ENCODE measurements at places on chromosomes 6 and 20.

DNA sequence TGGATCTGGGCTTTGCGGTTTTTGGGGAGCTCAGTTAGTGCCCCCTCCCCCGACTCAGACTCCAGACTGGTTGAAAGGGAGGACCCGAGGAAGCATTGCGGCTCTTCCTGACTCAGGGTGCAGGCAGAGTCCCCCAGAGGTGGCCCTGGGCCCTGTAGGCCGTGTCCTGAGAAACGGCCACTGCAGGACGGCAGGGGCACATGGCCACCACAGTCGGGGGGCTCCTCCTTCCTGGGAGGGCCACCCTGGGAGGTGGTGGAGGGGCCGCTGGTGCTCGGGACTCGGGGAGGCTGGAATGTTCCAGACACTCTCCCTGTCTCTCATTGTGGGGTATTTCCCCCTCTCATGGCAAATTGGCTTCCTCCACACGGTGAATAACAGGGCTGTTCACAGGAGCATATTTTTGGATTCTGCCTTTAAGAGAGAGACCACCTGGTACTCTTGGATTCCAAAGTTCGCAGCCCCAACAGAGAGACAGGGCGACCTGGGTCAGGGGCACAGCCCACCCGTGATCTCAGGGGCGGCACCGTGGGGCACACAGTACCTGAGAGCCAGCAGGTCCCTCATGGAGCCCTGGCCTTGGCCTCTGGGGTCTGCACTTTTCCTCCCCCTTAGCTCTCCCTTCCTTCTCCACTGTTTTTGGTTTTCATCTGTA, 35.7 kb downstream of the FRMD1 start:
- DNase-seq = no peak

DNA sequence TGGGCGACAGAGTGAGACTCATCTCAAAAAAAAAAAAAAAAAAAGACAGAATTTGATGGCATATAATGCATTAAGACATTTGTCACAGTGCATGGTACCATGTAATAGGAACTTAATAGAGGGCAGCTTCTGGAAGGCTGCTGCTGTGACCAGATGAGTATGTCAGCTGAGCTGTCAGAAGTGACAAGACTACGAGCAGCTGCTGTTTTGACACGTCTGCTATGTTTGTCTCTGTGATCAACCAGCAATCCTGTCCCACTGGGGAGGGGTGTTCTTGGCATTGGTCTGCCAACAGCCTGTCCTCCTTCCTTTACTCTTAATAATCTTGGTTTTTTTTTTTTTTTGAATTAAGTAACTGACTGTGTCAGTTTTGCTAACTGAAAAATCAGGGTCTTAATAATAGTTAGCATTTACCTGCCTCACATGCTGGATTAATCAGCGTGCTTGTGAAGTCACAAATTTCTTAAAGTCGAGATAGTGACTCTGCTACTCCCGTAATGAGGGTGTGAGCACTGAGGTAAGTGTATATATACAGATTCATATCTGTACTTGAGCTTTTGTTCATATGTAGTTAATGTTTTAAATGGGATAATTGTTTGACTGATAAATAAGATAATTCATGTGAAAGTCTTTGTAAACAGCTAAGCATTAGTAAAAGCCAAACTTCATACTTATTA, 152.4 kb downstream of the BMP2 start:
- DNase-seq = no peak

DNA sequence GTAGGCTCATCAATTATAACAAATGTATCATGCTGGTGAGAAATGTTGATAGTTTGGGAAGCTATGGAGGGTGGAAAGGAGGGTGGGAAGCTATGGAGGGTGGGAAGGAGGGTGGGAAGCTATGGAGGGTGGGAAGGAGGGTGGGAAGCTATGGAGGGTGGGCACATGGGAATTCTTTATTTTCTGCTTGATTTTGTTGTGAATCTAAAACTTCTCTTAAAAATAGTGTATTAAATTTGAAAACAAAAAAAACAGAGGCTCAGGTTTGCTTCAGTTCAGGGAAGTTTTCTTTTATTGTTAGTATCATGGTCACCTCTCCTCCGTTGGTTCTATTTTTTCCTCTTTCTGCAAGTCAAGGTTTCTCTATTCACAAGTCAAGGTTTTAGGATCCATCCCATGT, 106.4 kb downstream of the SOD2 start:
- DNase-seq = no peak

DNA sequence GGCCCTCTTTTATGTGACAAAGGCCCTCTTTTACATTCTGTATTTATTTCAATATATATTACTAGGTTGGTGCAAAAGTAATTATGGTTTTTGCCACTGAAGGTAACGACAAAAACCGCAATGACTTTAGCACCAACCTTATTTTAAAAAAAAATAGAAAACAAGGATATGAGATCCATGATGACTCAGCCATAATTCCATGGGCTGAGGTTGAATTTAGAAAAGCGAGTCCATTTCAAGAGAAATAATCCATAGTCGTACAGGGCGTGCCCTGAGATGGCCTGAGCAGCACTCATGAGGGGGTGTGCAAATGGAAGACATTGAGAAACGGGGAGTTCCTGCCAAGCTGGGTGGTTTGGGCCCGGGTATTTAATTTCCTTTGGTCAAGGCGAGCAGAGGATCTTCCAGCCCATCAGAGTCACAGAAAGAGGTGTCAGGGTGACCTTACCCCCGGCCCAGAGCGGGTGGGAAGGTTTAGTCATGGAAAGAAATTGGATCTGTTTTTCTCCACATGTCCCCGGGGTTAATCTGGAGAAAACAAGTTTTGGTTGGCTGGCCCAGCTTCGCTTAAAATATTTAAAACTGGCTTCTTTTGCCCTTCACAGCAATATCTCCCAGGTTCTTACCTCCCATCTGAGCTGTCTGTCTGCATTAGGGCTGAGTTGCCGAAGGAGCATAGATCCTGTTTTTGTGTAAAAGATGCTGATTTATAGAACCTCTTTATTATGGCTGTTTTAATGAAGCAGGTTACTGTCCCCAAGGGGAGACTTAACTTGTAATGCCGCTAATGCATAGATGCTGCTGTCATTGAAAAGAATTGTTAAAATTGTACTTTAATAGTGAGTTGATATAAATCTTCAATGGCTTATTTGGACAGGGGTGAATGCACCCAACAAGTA, 255.6 kb downstream of the PREX1 start:
- no peak for DNase-seq

DNA sequence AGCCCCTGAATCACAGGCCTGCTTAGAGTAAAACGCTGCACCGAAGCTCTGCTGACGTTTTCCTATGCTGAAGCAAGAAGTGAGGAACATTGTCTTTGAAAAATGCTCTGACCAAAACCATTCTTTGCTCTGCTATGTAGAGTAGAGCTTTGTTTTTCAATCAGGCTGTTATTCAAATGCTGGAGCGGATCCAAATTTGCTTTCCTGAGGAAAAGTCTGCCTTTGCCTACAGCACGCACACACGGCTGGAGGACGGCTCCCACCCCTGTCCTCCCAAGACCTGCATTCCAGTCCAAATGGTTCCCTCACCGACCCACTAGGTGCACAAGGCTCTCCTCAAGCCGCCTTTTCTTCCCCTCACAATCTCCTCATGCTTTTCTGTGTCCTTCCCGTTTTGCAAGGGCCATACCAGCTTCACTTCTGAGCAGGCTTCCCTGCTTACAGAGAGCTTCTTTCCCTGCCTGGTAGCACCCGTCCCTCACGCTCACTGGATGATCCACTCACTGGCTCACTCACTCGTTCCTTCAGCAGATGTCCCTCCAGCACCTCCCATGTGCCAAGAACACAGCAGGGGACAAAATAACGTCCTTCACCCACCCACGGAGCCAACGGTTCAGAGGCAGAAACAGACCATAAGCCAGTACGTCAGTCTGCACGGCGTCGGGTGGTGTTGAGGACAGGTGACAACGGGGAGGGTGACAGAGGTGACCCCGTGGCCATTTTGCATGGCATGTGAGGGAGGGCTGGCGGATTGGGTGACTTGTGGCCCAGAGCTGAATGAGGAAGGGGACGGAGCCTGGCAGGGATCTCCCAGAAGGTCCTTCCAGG, 137.9 kb upstream of the NEDD9 start:
- DNase-seq = no peak

DNA sequence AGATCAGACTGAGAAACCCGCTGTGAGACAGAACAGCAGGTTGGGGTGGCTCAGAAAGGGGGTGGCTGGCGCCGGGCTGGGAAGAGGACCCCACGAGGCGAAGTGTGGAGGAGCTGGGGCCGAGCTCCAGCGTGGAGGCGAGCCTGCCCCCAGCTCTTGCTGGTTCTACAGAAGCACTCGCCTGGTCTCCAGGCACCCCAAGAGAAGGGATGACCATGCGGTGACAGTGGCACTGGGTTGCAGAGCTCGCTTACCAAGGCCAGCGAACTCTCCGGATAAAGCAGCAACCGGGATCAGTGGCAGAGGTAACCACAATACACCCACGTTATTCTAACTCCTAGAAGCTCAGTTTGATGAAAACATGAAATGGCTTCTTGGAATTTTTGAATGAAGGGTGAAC, 26.5 kb downstream of the THBS2 start:
- DNase-seq = no peak

DNA sequence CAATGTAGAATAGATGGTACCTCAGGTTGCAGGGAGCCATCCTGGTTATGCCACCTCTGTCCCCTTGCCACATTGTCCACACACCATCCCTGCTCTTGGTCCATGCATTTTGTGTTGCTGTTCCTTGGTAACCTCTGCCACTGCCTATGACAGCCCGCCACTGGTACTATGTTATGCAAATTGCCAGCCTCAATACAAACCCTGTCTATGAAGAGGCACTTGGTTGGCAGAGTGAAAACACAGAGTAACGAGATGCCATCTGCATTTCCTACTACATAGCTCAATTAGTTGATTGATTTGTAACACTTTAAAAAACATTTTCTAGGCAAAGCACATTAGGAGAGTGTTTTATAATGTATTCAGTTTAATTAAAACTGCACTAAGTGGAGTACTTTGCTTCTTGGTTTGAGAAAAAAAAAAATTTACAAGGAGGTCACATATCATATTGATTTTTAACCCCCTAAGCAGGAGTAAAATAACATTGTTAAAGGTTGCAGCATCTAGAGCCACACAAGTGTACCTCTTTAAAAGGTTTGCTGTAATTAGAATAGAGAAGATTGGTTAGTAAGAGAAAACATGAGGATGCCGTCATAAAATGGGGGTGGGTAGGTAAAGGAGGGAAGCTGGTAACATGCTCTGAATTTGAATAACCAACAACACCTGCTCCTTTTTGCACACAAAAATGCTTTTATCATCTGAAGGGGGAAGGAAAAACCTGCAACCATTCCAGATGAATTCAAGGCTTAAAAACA, 817.1 kb downstream of the KIF16B start:
- no peak for DNase-seq

DNA sequence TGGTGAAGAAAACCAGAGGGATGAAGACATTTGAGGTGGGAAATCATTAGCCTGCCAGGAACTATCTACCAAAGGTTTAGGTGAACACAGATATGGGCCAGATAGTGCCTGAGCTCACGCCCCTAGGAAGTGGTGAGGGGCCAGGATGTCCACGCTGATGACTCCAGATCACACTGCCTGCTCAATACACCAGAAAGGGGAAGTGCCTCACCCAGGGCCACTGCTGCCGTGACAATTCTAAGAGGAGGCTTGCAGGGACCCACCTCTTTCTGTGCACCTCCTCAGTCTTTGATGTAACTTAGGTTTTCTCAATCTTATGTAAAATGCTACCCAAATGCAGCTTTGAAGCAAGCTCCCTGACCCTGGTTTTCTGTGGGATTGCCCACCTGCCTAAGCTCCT, 5.4 kb upstream of the RAB44 start:
- DNase-seq = no peak

- DNase-seq = no peak
Observed at GRCh38 chr6:20013066-20013861, 176.1 kb downstream of the ID4 start.

GRCh38 chr6:109877028-109878004, 100.8 kb upstream of the GPR6 start:
- DNase-seq = no peak

DNA sequence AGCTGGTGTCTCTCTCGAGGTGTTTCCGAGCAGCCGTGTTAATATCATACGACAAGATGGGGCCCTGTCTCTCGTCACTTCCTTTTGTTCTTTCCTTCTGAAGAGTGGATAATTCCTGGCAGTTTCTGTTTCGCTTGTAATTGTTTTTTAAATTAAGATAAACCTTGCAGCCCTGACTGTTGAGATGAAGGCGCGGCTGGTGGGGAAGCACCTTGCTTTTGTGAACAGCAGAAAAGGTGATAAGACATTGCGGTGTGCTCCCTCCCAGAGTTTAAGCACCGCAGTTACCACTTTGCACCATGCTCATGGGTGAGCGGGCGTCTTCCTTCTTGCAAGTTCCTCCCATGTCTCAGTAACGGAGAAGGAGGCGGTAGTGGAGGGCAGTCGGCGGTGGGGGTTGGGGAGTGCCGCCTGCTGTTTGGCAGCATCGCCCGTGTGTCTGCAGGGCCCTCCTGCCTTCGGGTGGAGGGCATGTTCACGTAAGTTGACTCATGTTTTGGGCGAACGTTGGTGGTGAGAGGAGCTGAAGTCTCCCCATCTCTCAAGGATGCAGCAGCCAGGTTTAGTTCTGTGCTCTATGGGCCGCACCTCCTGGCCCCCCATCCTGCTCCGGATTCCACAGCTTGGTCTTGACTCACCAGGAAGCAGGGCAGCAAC, 345.9 kb downstream of the TAF4 start:
- no peak for DNase-seq

DNA sequence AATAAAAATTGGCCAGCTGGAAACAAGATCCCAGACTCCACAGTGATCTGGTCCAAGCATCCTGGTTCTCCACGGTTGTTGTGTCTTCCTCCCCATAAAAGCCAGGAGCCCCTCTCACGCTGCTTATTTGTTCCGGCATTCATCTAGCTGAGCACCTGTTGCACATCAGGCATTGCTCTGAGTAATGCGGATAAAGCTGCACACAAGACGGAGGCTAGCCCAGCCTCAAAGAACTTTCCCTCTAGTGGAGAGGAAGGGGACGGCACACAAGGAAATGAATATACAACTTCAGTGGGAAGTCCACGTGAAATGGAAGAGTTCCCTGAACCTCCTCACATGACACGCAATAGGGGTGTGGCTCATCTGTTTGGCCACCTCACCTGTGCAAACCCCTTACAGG, 30.3 kb upstream of the NXT1 start:
- DNase-seq = no peak

DNA sequence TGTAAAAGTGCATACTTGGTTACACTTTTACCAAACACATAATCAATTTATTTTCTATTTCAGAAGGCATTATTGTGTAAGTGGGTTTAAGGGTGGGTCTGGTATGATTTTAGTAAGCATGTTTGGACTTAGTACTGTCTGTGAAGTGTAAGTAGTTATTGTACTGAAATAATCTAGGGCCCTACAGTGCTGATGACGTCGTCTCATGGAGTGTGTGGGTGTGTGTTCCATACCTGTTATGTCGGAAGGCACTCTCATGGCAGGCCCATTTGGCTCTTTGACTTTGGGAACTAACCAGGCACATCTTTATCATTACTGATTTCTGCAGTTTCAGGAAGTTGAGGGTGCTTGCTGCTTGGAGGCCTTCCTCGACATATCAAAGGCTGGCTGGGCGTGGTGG, 155.1 kb downstream of the SASH1 start:
- no peak for DNase-seq

GRCh38 chr20:18395544-18395943, 71.3 kb downstream of the DZANK1 start:
- no peak for DNase-seq

- DNase-seq = no peak
Observed at GRCh38 chr6:152969688-152970418, 13.0 kb downstream of the FBXO5 start.
